Putamen (tissue), 1 donor: ENCODE measurements at places on chromosomes 1 and 21.

GRCh38 chr1:247535402-247535801 lies 838 bp downstream of the OR2C3 start:
- no peak for DNase-seq

- DNase-seq, result no peak
These were observed 68.0 kb upstream of the CYP2J2 start for GRCh38 chr1:59994302-59995198.

GRCh38 chr1:43533584-43533983 lies 2.9 kb downstream of the PTPRF start:
- DNase-seq, result no peak

DNA sequence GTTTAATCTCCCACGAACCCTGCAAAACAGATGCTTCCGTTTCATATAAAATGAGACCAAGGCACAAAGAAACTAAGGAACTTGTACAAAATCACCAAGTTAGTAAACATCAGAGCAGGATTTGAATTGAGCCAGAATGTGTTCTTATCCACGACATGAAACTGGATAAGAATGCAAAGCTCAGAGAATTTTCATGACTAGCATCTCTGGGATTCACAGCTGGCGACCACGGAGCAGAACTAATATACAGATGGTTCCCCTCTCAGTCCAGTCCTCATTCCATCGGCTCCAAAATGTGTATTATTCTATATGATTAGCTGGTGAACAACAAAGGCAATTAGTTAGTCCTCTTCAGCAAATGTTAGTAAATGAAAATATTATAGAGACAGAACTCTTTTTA lies 72.3 kb upstream of the ERG start:
- no peak for DNase-seq

GRCh38 chr1:231160895-231161666 lies 777 bp upstream of the TRIM67 start:
- no peak for DNase-seq

- no peak for DNase-seq
These were observed 62.7 kb upstream of the IPO9 start for GRCh38 chr1:201766131-201766866.

- DNase-seq, result no peak
These were observed 25.8 kb upstream of the PIGC start for GRCh38 chr1:172469717-172470116.

DNA sequence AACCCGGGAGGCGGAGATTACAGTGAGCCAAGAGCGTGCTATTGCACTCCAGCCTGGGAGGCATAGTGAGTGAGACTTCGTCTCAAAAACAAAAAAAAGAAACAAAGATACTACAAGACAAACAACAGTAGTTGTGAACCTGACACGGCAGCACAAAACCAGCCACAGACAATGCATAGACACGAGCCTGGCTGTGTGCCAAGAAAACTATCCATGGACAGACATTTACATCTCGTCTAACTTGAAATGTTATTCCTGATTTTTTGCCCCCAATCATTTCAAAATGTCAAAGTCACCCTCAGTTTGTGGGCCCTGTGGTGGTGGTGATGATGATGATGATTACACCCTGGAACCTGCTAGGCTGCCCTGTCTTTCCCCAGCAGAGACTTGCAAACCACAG lies 6.3 kb downstream of the KLHL21 start:
- DNase-seq, result no peak

GRCh38 chr1:202888221-202888530 lies 773 bp downstream of the RABIF start:
- no peak for DNase-seq

DNA sequence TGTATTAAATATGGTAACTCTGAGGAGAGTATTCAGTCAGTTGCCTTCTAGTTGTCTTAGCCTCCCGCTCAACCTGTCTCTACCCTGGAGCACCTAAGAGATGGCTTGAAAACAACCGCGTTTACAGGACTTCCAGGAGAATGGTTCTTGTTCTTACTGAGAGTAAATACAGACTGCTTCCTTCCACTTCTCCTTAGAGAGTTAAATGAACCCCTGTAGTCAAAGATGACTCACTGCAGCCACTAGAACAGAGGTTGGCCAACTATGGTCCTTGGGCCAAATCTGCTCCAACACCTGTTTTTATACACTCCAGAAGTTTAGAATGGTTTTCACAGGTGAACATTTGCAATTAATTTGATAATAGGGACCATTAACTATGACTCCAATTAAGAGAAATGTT lies 60.1 kb upstream of the ASB17 start:
- no peak for DNase-seq

DNA sequence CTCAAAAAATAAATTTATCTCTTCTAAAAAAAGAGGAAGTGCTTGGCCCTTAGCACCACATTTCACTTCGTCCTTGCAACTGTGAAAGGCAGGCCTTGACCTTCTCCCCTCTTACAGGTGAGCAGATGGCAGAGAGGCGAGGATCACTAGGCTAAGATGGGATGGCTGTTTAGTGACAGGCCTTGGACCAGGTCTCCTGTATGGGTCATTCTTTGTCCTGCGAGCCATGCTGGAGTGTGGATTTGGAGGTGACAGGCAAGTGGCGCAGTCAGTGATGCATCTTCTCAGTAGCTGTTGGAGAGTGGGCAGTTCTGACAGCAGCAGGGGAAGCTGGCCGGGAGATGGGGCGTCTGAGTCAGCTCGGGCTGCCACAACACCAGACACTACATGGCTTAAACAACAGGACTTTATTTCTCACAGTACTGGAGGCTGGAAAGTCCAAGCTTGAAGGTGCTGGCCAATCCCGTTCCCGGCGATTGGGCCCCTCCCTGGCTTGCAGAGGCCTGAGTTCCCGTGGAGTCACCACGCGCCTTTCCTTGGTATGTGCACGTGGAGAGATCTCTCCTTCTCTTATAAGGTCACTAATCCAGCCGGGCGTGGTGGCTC lies 16.5 kb downstream of the SLC27A3 start:
- DNase-seq, result no peak

DNA sequence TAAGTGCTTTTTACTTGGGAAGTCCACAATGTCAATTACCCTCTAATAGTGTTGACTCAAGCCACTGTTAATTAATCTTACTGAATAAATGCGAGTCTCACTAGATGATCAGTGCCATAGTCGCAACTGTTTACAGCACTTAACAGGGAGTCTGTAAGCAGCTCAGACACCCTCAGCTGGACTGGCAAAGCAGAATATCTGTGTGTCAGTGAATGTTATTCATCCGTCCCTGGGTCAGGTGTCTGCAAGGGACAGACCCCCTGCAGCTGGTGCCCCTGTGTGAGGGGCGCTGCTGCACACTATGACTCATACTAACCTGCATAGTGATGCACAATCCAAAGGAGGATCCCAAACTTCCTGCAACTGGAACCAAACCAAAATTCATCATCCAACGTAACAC lies 306.5 kb downstream of the HHIPL2 start:
- no peak for DNase-seq

- no peak for DNase-seq
These were observed 84.8 kb upstream of the ATP1A1 start for GRCh38 chr1:116288201-116288598.

DNA sequence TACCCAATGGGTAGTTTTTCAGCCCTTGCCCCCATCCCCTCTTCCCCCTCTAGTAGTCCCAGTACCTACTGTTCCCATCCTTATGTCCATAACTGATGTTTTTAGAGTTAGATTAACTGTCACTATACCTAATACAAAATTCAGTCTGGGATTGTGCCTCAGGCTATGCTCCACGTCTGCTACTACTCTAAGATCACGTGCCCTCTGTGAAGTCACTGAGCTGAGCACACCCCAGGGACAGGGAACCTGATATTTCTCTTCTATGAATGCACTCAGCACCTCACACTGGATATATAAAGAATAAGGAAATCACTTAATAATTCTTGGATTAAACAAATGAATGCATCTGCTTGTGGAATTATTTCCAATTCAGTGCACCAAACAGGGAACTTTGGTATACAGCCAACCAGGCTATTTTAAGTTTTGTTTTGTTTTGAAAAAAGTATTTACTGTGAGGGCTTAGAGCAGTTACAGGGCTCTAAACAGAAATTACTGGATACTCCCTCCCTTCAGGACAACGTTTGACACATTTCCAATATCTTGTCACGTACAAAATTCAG lies 307.9 kb downstream of the SMYD3 start:
- DNase-seq, result no peak

DNA sequence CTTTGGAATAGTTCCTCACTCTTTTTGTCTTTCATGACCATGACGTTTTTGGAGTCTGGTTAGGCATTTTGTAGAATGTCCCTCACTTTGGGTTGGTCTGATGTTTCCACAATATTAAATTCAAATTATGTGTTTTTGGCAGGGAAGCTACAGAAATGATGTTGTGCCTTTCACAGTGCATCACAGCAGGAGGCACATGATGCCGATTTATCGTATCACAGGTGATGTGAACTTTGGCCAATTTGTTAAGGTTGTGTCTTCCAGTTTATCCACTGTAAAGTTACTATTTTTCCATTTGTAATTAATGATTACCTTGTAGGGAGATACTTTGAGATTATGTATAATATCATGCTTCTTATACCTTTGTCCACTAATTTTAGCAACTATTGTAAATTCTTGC lies 114.3 kb downstream of the FGGY start:
- DNase-seq, result no peak

- no peak for DNase-seq
These were observed 9.9 kb downstream of the MYOM3 start for GRCh38 chr1:24101796-24102586.
